ENCODE measurements at places on chromosomes 6 and 20.
A peak's percentile ranks its signal among the peaks of the same experiment; 100 is the strongest.

GRCh38 chr20:19943061-19943521 is 74.1 kb upstream of the NAA20 start:
- DNase-seq: no peak

GRCh38 chr6:142705054-142705453 is 239.9 kb downstream of the HIVEP2 start:
- DNase-seq: no peak

DNA sequence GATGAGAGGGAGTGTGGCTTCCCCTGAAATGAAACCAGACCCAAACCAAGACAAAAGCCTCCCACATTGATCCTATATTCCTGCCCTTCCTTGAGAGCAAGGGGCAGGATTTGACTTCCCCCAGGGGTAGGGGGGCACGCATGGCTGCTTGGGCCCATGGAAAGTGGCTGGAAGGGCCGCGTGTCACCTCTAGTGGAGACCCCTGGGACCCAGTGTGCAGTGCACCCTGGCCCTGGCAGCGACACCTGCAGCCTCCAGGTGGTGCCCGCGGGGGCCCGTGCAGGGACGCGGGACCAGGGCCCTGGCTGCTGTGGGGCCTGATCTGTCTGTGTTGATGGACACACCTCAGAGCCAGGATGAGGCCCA is 18.0 kb upstream of the SLCO4A1 start:
- DNase-seq: peak; percentile 21

DNA sequence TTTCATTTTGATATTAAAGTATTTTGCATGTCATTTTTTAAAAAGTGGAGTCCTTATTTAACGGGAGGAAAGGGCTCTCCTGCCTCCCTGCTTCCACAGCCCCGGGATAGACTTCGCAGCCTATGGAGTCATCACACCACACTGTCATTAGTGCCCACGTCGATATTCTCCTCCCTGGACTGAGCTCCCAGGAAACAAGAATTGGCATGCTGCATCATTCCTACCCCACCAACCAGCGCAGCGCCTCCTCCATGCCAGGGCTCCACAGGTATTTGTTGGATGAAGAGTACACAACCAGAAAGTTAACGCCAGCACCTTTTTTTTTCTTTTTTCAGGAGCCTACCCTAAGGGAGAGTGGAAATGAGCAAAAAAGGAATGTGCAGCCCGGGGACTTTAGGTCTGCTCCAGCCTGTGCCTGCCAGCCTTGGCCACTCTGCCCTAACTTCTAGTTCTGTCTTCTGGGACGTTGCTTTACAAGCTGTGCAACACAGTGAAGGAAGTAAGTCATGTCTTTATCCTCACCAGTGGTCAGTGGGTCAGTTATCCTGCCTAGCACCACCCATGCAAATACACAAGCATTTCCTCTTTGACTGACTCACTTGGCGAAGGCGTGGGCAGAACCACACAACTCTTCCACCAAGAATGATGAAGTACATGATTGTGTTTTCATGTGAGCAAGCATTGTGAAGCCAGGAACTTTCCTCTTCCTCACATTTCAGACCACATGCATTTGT is 180.7 kb upstream of the UST start:
- peak; percentile 20 for DNase-seq

- peak; percentile 7 for DNase-seq
These were observed 61.4 kb upstream of the JARID2 start for GRCh38 chr6:15184441-15184861.

DNA sequence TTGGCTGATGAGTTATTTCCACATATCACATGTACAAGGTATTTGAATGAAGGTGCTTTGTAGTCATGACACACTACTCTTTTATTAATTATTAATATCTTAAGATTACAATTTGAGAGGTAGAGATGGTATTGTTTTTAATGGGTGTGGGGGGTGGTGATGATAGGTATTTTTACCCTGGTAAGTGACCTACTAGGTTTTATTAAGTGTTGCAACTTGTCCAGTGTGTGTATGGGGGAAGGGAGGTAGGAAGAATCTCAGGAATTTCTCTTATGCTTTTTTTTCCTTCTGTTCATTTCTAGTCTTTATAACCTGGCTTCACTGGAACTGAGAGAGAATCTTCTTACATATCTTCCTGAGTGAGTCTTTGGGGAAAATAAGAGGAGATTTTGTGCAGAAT is 101.4 kb downstream of the LRRC1 start:
- DNase-seq: no peak

- no peak for DNase-seq
These were observed 86.9 kb downstream of the PLEKHG1 start for GRCh38 chr6:150686566-150686965.

DNA sequence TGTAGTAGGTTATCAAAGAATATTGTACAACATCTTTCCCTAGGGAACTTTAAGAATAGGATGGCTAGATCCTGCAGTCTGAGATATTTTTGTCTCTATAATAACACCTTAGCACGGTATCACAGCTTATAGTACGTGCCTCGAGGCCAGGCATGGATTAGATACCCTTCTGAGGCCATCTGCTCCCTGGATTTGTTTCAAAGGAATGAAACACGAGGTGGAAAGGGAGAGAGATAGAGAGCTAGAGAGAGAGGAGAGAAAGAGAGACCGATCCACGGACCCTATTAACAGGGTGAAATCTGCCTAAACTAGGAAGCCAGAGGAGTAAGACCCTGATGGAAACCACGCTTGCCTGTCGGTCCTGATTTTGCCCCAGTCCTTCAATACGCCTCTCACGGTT is 92.5 kb downstream of the CD83 start:
- DNase-seq: no peak

Data from activated naive CD8-positive, alpha-beta T cell treated with anti-CD3 and anti-CD28 coated beads, Interleukin-2, amount 50 U/mL, for 24 hours (primary cell).